ENCODE measurements at places on chromosomes 7 and 10.

- no peak for DNase-seq
Measured at GRCh38 chr7:108528183-108528712, 2.3 kb upstream of the PNPLA8 start.

DNA sequence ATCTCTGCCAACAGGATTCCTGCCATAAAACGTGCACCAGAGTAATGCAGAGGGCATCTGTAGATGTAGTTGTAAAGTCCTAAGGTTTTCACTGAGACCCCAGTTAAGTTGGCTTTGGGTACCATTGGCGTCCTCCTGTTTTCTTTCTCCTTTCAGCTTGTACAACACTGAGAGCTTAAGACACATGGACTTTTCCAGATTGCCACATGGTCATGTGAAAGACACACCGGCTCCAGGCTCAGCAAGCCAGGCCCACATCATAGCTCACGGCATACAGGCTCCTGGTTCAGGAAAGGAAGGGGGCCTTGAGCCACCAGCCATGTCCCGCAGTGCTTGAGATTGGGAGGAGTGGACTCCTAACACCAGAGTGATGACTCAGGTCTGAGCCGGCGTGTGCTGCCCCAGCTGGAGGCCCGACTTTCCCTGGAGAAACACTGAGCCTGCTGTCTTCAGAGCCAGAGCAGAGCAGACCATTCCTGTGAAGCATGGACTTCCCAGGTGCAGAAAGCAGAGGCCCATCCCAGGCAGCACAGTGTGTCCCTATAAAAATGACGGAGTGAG is 252.7 kb downstream of the PRPF18 start:
- no peak for DNase-seq

GRCh38 chr7:727104-727805 is at the start of gene PRKAR1B:
TSS of gene PRKAR1B (minus strand) at chr7:727281. CDS start at chr7:711505, 15,776 bp downstream.
- no peak for DNase-seq

- DNase-seq: no peak
Measured at GRCh38 chr7:7100432-7100849, 81.9 kb upstream of the C1GALT1 start.

DNA sequence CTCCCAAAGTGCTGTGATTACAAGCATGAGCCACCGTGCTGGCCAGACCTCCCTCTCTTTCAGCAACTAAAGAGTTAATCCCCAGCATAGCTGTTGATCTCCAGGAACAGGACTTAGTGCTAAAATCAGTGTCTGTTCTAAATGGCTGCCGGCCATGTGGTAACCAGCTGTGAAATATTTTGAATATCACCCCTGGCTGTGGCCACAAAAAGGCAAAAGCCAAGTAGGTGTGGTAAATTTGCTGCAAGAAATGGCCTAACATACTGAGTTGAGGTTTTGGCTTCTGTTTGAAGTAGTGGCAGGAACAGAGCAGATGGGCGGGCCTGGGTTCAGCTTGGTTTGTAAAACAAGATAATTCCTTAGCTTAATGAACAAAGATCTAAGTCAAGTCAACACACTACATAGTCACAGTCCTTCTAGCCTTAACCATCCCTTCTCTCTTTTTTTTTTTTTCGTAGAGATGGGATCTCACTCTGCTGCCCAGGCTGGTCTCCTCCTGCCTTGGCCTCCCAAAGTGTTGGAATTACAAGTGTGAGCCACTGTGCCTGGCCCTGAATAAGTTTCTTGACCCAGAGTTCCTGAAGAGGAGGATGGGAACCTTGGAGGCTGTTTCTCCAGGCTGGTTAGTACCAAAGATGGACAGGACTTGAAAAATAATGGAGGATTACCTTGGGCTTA is 22.7 kb upstream of the AGFG2 start:
- no peak for DNase-seq

- DNase-seq: no peak
Measured at GRCh38 chr7:33946094-33946699, 40.9 kb downstream of the BMPER start.

GRCh38 chr7:29486191-29486700 is 77.4 kb upstream of the PRR15 start:
- peak; percentile 76 for DNase-seq

DNA sequence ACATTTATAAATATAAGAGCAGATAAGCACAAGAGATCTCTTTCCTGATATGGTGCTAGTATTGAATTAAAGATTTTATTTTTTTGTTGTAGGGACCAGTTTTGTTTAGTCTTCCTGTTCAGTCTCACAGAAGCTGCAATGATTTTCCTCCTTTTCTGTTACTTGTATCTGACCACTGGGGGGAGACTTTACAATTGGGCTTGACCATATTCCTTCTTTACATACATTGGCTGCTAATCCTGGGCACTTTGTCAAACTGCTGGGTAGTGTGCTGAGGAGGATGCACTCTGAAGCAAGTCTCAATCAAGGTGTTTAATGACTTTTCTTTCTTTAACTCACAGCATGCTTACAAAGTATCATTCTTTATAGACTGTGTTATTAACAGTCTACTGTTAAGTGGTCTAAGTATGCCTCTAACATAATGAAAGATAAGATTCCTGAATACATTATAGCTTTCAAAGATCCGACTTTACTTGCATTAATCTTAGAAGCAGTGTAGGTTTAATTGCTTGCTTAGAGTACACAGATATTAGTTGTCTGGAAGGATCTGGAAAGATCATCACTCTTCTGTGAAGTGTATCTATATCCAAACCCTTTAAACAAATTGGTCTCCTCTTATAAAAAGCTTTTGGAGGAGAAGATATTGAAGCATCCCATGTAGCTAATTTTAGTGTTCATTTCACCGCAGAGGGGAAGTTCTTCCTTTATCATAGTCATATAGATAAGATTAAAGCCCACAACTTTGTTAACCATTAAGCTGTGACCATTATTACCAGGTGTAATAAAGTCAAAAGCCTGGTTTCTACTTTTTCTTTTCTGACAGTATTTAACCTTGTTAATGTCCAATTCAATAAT is 3.1 kb downstream of the PALS2 start:
- peak; percentile 61 for DNase-seq

GRCh38 chr7:90250601-90251303 is 5.8 kb downstream of the CFAP69 start:
- no peak for DNase-seq

GRCh38 chr10:130746311-130746710 is 565.2 kb downstream of the TCERG1L start:
- no peak for DNase-seq

DNA sequence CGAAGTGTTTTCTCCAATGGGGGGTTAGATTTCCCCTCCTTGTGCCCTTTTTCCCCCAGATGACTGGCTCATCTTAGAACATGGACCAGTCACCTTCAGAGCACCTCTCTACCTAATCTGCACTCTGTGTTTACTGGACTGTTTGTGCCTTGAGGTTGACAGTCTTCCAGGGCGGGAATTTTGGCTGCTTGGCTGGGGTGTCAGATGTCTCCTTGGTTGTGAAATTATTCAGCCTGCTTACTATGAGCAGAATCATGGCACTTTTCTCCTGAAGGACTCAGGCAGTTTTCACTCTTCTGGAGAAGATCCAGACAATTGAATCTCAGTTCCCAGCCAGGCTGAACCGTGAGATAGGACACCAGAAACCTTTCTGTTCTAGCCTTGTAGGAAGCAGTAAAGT is 60.3 kb upstream of the NFKB2 start:
- DNase-seq: no peak

- no peak for DNase-seq
Measured at GRCh38 chr7:44471850-44472249, 18.6 kb downstream of the NUDCD3 start.

DNA sequence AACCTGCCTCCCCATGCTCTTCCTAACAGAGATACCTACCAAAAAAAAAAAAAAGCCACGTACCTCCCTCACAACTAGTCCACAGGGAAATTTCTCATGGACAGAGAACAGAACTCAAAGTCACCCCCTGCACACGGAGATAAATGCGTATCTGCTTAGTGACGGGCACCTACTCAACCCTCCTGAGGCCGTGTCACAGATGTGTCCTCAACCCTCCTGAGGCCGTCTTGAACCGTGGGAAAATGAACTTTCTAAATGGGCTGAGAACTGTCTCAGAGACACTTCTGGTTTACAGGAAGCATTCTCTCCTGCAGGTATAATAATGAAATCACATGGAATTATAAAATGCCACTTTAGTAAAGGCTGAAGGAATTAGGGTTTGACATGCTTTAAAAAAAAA is 155.9 kb downstream of the DIP2C start:
- no peak for DNase-seq

GRCh38 chr7:72405418-72405817 is 6.7 kb downstream of the CALN1 start:
- peak; percentile 4 for DNase-seq

- DNase-seq: no peak
Measured at GRCh38 chr7:47478017-47478344, 103.9 kb downstream of the TNS3 start.

- DNase-seq: no peak
Measured at GRCh38 chr10:123213192-123213591, 59.0 kb downstream of the BUB3 start.

GRCh38 chr7:26637610-26638009 is 226.8 kb downstream of the SKAP2 start:
- no peak for DNase-seq

GRCh38 chr10:85557077-85557476 is 809.5 kb downstream of the GRID1 start:
- no peak for DNase-seq

DNA sequence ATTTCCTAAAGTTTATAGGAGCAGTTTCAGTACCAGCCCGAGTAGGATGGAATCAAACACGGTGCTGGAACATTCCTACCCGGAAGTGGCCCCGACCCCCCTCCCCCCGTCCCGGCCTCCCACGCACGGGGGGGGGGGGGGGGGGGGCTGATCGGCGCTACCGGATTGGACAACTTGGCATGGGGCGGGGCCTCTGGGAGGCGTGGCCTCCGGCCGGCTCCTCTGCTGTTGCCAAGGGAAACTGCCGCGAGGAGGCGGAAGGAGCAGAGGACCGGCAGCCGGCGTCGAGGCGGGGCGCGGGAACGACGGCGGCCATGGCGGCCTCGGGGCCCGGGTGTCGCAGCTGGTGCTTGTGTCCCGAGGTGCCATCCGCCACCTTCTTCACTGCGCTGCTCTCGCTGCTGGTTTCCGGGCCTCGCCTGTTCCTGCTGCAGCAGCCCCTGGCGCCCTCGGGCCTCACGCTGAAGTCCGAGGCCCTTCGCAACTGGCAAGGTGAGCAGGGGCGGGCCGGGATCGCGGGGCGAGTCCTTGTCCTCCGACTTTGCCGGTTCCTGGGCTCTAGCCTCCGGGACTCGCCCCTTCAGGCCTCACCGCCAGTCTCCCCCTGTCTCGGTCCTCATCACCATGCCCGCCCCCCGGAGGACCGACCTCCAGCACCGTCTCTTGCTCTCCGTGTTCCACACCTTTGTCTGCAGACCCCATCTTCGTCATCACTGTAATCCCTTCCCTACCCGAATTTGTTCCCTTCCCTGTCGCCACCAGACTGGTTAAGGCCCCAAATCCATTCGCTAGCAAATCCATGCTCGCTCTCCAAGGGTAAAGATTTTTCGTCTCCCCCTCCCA is at the start of gene RHBDD2:
Gene RHBDD2, plus strand, starts transcription at position 266 of the 843 bp plus-strand sequence. Its CDS starts 49 bp downstream, at position 315.
- peak; percentile 92 for DNase-seq

GRCh38 chr7:1437155-1437880 is 22.0 kb downstream of the MICALL2 start:
- no peak for DNase-seq

DNA sequence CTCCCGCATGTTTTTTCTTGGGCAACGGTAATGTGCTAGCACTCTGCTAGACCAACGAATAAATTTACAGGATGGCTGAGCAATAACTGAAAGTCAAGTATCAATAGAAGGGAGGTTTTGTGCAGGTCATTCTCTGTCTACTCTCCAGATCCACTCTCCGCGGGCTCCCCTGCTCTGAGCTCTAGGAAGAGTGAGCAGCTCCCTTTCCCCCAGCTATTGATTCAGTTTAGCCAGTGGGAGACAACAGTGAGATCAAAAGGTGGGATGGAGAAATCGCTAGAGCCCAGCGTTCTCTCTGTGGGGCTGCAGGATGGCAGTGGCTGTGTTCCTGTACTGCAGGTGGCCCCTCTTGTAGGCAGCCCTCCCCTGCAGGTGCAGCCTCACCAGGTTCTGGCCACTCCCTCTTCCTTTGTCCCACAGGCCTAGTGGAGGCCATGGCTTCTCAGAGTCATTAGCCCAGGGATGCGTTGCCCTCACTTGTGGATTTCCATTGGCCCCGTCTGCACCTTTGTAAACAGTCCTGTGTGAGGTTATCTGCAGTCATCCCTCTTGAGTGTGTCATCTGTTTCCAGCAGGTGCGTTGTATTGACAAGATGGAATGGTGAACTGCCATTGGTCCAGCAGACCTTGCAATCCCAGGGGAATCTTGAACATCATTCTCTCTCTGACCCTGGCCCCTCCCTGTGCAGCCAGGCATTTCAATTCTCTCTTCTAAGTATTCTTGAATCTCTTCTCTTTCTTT is 11.1 kb downstream of the MSRB2 start:
- no peak for DNase-seq

- peak; percentile 49 for DNase-seq
Measured at GRCh38 chr7:98878365-98879197, at the start of gene TRRAP. TSS of gene TRRAP (plus strand) at chr7:98878532. CDS start at chr7:98881151, 2,619 bp downstream.

DNA sequence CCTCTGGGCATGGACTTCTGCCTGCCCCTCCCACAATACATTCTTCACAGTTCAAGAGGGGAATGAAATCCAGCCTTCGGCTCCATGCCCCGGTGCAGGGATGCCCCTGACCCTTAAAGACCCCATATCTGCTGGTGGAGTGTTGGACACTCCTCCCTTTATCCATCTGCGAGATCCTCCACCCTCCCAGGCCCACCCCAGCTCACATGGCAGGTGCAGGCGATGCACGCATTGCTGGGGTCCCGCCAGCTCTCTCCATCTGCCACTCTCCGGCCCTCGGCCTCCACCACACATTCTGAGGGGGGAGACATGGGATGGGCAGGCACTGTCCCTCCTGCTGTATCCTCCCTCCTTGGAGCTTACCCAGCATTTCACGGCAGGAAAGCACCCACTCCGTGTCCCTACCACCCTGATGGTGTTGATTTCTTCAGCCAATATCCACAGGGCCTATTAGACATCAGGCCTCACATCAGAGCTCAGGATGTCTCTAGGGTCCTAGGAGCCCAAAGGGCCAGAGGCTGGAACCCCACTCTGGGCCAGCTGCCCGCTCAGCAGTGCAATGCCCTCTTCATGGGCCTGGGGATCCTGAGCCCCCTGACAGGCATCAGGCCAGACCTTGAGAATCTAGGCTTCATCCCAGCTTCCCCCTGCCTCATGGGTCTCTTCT is 18.3 kb downstream of the ATP6V1F start:
- DNase-seq: no peak

DNA sequence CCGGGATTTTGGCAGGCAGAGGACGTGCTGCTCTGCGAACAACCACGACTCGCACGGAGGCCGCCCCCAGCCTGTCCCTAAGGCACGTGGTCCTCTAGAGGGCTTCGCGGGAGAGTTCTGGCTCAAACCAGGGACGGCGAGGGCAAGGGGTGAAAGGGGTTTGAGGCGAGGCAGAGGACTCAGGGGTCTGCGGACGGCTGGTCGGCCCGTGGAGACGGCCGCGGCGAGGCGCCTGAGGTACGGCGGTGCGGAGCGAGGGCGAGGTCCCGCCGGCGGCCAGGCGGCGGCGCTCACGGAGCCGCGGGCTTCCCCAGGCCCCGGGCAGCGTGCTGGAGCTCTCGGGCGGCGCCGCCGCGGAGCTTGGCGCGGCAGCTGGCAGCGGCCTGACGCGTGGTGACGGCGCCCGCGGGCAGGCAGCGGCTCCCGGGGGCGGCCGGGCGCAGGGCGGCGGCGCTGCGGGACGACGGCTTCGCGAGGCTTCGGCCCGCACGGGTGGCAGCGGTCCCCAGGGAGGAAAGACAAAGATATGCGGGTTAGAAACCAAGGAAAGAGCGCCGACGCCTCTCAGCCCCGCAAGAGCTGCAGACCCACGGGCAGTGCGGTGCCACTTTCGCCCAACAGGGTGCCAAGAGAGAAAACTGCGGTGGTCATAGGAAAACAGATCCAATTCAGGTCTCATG is 44.8 kb downstream of the ZNF800 start:
- DNase-seq: peak; percentile 15

- DNase-seq: no peak
Measured at GRCh38 chr7:45606050-45606449, 31.9 kb downstream of the ADCY1 start.
